ENCODE measurements at places on chromosomes 11 and 22.

DNA sequence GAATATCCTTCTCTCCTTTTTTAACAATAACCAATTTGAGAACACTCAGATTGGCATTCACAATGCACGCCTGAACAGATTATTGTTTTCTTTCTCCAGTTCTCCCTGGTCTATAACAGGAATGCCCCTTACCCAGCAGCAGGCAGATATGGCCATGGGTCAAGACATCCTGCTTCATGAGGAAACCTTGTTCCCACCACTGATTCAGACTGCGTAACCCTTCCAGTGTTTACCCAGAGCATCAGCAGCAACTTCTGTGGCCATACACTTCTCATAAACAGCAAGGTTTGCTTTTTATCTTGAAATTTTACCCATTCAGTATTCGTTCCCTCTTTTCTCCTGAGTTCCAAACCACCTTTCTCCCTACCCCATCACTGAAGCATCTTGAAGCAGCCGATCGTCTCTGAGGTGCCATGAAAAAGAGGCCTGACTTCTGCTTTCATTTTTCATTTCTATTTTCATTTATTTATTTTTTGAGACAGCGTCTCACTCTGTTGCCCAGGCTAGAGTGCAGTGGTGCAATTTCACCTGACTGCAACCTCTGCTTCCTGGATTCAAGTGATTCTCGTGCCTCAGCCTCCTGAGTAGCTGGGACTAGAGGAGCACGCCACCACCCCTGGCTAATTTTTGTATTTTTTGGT is 9.6 kb downstream of the PTS start:
- no peak for DNase-seq

DNA sequence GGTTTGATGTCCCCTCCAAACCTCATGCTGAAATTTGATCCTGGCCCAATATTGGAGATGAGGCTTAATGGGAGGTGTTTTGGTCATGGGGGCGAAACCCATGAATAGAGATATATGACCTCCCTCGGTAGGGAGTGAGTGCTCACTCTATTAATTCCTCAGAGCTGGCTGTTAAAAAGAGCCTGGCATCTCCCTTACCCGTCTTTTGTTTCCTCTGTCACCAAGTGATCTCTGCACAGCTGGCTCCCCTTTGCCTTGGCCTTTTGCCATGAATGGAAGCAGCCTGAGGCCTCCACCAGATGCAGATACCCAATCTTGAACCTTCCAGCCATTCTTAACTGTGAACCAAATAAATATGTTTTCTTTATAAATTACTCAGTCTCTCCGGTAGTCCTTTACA is 4.5 kb upstream of the CCDC81 start:
- DNase-seq, result no peak

DNA sequence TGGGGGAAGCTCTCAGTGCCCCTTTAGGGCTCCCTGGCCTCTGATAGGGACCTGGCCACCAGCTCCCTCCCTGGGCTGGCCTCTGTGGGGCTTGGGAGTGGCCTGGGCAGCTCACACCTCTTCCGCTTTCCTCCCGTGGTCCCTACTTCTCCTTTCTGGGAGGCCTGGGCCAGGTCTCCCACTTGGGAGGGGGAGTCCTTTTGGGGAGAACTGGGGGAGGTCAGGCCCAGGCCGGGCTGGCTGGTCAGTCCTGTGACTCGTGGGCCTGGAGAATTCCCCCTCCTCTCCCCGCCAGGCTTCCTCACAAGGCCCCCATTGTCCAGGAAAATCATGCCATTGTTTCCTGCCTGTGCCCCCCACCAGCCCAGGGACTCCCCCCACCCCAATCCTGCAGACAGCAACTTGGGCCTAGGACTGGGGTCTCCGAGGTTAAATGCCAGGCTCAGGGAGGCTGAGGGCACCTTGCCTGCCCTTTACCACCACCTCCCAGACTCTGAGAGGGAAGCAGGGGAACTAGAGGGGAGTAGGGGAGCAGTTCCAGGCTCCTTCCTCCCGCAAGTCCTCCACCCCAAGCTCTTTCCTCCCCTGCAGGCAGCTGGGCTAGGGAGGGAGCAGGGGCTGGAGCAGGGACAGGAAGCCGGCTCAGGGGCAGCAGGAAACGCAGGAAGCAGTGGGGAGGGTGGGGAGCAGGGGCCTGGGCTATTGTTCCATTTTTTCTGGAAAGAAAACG is 2.8 kb downstream of the MAP3K11 start:
- no peak for DNase-seq

GRCh38 chr11:105953886-105954285 is 68.2 kb downstream of the MSANTD4 start:
- no peak for DNase-seq

- no peak for DNase-seq
Measured at GRCh38 chr11:113526521-113526920, 51.3 kb upstream of the DRD2 start.

DNA sequence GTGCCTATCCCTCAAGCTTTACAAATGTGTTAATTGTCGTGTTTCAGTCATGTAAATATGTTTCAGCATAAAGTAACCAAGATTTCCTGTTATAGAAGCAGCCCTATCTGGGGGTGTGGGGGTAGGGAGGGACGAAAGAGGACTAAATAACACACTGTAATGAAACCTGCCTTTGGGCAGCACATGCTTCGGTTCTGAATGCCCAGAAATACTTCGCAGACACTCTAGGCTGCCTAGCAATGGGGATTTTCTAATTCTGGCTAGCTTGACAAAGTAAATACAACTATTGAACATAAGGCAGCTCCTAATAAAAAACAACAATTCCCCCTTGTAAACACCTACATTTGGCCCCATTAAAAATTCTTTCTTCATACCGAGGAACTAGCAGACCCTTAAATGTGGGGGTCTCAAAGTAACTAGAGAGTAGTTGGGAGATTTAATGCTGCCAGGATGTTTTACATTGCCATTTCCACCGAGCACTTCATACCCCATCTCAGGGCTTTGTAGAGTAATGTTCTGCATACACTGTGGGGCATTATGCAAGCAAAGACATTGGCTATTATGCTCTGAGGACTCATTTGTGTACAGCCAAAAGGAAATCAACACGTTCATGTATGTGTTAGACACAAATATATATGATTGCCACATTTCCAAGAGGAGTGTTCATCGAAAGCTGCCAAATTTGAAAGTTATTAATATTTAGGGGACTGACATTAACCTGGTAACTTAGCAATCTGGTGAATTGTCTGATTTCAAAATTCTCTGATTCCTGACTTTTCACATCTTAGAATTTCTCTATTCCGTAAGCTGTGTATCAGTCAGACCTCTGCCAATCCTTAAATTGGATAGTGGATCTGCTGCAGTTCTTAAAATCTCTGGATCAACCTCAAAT is 42.1 kb downstream of the PAX6 start:
- no peak for DNase-seq

DNA sequence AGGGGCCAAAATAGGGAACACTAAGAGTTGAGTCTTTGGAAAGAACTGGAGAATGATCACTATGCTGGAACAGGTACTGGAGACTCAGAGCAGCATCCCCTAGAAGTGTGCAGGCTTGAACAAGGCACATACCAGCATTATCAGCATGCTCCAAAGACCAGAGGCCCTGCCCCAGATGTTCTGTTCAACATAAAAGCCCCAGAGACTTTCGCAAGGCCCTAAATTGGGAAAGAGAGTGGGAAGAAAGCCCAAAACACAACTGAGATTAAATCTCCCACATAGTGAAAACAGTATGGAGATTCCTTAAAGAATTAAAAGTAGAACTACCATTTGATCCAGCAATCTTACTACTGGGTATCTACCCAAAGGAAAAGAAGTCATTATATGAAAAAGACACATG is 9.4 kb downstream of the CNGA4 start:
- no peak for DNase-seq

DNA sequence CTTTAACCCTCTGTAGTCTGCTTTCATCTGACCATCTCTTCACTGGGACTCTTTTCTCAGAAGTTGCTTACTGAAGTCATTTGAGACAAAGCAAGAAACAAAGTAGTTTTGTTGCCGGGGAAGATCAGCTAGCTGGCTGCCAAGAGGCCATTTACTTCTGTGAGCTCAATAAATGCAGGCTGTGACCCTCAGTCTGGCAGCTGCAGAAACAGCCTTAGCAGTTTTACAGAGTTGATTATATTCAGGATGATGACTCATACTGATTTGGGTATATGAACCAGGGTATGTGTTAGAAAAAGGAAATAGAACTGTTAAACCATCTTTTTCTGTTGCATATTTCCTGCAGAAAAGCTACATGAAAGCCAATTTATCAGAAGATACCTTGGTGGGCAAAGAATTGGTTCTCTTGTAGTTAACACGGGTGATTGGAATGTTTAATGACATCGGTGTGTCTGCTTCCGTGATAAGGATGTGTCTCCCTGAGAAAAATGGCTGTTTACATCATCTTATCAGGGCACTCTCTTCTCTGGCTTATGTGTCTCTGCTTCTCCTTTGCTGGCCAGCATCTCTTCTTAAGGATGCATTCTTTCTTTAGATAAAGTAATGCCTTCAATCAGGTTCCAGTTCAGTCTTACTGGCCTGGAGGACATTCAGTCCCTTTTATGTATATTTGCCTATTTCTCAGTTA is 18.5 kb downstream of the FIBIN start:
- DNase-seq, result no peak

DNA sequence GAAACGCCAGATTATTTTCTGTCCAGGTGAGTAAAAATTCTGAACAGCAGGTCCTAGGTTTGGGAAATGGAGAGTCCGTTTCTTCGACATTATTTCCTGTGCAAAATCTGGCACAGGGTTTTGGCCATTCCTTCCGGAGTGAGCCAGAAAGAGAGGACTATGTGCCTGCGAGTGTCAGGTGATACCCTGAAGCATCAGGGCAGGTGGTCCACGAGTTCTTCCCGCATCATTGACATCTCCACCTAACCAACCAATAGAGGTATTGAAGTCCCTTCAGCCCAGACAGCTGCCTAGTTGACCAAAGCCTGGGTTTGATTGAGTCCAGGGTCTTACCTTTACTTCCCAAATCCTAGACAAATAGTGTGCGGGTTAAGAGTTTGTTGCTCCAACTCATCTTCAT is 808 bp downstream of the SNAP29 start:
- no peak for DNase-seq
